ENCODE measurements at places on chromosomes 16 and 17.
A peak's percentile ranks its signal among the peaks of the same experiment; 100 is the strongest.

DNA sequence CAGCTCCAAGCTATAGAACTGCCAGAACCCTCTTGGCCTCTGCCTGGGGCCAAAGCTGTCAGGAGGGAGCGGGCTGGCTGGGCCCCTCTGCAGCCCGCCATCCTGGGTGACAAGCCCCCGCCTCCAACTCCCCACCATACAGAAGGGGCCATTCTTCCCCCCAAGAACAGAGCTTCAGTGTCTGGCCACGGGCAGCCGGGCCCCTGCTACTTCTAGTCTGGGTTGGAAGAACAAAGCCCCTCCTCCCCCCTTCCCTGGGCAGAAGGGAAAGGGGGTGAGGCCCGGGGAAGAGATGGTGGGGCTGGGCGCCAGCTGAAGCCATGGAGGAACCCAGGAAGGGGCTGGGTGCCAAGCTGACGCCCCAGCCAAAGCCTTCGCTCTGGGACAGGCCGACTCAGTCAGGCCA lies 9.0 kb downstream of the NAT9 start:
- H3K4me3 ChIP-seq: no peak overlapping the region
- no peak for DNase-seq
- no peaks in the 10 kb centered on the region for H3K36me3 ChIP-seq
- H3K4me1 ChIP-seq: peaks cover 5% of the 10 kb centered on the region
- H3K27me3 ChIP-seq: no peaks in the 10 kb centered on the region
- H3K27ac ChIP-seq: no peak overlapping the region

GRCh38 chr16:84562174-84562815 lies 55.6 kb downstream of the COTL1 start:
- H3K36me3 ChIP-seq: peaks cover 8% of the 10 kb centered on the region
- no peak overlapping the region for H3K27ac ChIP-seq
- H3K27me3 ChIP-seq: no peaks in the 10 kb centered on the region

GRCh38 chr16:58497935-58498334 lies 2.0 kb upstream of the NDRG4 start:
- no peaks in the 10 kb centered on the region for H3K36me3 ChIP-seq
- no peak overlapping the region for H3K4me3 ChIP-seq
- peaks cover 49% of the 10 kb centered on the region for H3K4me1 ChIP-seq
- DNase-seq: no peak
- no peak overlapping the region for H3K27ac ChIP-seq

DNA sequence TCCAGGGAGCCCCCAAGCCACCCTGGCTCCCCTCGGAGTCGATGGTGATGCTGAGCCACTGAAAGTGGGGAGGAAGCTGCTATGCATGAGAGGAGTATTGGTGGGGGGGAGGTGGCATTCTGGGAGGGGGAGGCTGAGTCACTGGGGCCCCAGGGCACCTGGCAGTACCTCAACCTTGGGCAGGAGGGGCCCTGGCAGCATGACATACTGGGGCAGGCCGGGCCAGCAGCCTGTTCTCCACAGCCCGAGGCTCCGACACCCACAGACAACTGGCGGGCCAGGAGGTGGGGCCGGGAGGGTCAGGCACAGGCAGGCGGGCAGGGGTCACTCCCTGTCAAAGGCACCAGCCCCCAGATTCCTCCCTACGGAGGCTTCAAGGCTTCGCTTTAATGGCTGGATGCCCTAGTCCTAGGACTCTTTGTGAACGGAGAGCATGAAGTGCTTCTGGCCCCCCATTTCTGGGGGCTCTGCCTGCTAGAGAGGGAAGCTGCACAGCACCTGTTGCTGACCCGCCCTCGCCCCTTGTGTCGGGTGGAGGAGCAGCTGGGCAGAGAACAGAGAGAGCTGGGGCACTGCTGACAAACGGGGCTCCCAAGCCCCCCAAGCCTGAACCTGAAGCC lies 928 bp downstream of the CASKIN2 start:
- no peak for DNase-seq
- no peak overlapping the region for H3K27ac ChIP-seq
- peaks cover 25% of the 10 kb centered on the region for H3K4me1 ChIP-seq

GRCh38 chr17:6572972-6573370 lies 16.6 kb upstream of the PITPNM3 start:
- no peaks in the 10 kb centered on the region for H3K27me3 ChIP-seq
- H3K36me3 ChIP-seq: peaks cover 3% of the 10 kb centered on the region
- no peak overlapping the region for H3K4me3 ChIP-seq
- H3K27ac ChIP-seq: no peak overlapping the region
- DNase-seq: no peak

DNA sequence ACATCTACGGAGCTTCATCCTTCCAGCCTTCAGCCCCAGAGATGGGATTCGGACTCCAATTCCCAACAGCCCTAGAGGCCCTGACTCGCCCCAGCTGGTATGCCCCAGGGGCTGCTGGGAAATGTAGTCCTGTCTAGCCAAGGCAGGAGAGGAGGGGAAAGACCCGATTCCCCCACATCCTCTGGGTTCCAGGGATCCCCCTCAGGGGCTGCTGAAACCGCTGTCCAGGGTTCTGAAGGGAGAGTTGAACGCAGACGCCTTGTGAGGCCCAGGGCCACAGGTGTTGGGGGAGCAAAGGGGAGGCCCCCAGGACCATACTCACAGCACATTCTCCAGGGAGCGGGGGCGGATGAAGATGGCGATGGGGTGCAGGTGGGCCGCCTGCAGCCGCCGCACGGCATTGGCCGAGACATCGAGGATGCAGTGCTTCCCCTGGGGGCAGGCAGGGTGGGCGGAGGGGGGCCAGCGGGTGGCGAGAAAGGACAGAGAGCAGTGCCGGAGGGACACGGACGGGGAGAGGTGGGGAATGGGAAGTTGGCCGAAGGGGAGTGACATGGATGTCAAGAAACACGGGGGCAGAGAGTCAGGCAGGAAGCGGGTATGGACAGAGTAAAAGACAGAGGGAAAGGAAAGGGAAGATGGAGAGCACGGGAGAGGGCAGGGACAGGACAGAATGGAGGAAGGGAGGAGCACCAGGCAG lies 12.6 kb upstream of the ASGR1 start:
- H3K27ac ChIP-seq: no peak overlapping the region
- no peaks in the 10 kb centered on the region for H3K36me3 ChIP-seq
- no peaks in the 10 kb centered on the region for H3K4me1 ChIP-seq
- H3K27me3 ChIP-seq: no peaks in the 10 kb centered on the region
- DNase-seq: peak; percentile 71

DNA sequence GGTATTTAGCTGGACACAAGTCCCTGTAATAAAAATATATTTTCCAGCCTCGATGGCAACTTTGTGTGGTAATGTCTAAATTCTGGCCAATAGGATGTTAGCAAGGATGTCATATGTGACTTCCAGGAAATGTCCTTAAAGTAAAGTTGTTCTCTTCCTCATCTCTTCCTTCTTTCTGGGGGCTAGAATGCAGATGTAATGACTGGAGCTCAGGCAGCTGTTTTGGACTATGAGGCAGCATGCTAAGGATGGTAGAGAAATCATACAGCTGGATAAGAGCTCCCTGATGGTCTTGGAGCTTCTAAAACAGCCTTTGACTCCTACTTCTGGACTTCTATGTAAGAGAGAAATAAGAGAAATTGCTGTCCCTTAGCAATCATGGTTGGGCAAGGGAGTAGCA lies 16.9 kb upstream of the MAPT start:
- no peaks in the 10 kb centered on the region for H3K27me3 ChIP-seq
- H3K4me1 ChIP-seq: no peaks in the 10 kb centered on the region
- H3K36me3 ChIP-seq: no peaks in the 10 kb centered on the region
- no peak for DNase-seq

- no peak overlapping the region for H3K4me3 ChIP-seq
- H3K36me3 ChIP-seq: peaks cover 49% of the 10 kb centered on the region
- peaks cover 26% of the 10 kb centered on the region for H3K4me1 ChIP-seq
- no peak overlapping the region for H3K27ac ChIP-seq
- no peak for DNase-seq
- no peaks in the 10 kb centered on the region for H3K27me3 ChIP-seq
These were observed 13.2 kb upstream of the ARL2BP start for GRCh38 chr16:57231821-57232350.

GRCh38 chr16:56643080-56643778 lies 4.8 kb downstream of the MT1A start:
- no peaks in the 10 kb centered on the region for H3K27me3 ChIP-seq
- H3K36me3 ChIP-seq: no peaks in the 10 kb centered on the region
- peak; percentile 96 for DNase-seq
- H3K27ac ChIP-seq: no peak overlapping the region
- peaks cover 65% of the 10 kb centered on the region for H3K4me1 ChIP-seq

- H3K27me3 ChIP-seq: no peaks in the 10 kb centered on the region
- H3K27ac ChIP-seq: no peak overlapping the region
- H3K36me3 ChIP-seq: no peaks in the 10 kb centered on the region
- no peaks in the 10 kb centered on the region for H3K4me1 ChIP-seq
These were observed 34.1 kb downstream of the MEOX1 start for GRCh38 chr17:43627653-43628052.

DNA sequence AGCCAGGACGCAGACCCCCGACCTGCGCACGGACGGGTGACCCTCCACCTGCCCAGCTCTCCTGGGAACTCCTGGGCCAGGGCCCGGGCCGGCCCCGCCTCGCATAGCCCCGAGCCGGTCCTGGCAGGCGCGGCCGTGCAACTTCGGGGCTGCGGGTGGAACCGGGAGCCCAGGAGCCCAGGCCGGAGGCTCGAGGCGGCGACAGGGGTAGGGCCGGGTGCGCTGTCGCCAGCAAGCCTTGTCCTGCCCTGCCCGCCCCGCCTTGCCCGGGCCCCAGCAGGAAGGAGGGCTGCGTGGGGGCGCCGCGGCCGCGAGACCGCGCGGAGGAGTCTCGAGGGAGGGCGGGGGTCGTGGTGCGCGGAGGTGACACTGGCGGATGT lies 408 bp downstream of the LMF1 start:
- H3K27ac ChIP-seq: no peak overlapping the region
- DNase-seq: no peak
- H3K4me1 ChIP-seq: peaks cover 9% of the 10 kb centered on the region
- no peaks in the 10 kb centered on the region for H3K27me3 ChIP-seq
- no peaks in the 10 kb centered on the region for H3K36me3 ChIP-seq

GRCh38 chr16:72768591-72768990 lies 279.3 kb downstream of the ZFHX3 start:
- H3K4me1 ChIP-seq: no peaks in the 10 kb centered on the region
- H3K27ac ChIP-seq: no peak overlapping the region
- no peaks in the 10 kb centered on the region for H3K27me3 ChIP-seq

DNA sequence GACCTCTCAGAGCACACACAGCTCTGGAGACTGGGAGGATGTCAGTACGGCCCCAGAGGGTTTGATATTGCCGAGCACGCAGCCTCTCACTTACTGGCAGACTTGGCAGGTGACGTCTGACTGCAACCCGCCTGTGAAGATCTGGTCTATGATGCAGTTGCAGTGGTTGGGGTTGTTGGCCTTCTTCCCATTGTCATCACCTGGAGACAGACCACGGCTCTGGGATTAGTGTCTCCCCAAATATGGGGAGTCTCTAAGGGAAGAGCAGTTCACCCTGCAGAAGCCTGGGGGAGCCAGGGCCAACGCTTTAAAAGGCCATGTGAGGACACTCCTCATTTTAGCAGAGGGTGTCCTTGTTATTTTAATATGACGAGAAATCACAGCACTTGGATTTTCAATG lies 30.1 kb downstream of the USP22 start:
- no peak overlapping the region for H3K4me3 ChIP-seq
- no peak overlapping the region for H3K27ac ChIP-seq
- no peaks in the 10 kb centered on the region for H3K27me3 ChIP-seq
- H3K36me3 ChIP-seq: peaks cover 64% of the 10 kb centered on the region
- no peak for DNase-seq

DNA sequence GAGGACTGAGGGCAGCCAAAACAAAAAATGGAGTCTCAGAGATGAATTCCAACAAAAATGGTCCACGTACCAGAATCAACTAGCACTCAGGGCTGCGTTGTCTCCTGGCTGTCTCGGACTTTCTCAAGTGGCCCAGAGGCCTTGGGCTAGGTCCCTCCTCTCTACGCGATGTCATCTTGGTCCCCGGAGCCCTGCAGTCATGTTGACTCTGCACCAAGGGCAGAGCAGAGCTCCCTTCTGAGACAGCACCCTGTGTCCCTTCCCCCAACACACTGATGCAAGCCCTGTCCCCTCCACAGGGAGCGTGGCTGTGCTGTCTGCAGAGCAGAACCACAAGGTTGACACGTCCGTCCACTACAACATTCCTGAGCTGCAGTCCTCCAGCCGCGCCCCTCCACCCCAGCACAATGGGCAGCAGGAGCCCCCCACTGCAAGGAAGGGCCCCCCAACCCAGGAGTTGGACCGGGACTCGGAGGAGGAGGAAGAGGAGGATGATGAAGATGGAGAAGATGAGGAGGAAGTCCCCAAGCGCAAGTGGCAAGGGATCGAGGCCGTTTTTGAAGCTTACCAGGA lies 20.8 kb downstream of the GINS2 start:
- no peaks in the 10 kb centered on the region for H3K27me3 ChIP-seq
- H3K27ac ChIP-seq: no peak overlapping the region
- H3K36me3 ChIP-seq: no peaks in the 10 kb centered on the region
- H3K4me3 ChIP-seq: no peak overlapping the region

- H3K4me3 ChIP-seq: peak overlapping the region; percentile 37
- DNase-seq: no peak
- H3K27me3 ChIP-seq: no peaks in the 10 kb centered on the region
- H3K4me1 ChIP-seq: peaks cover 54% of the 10 kb centered on the region
- no peaks in the 10 kb centered on the region for H3K36me3 ChIP-seq
These were observed 77.6 kb upstream of the TNRC6C start for GRCh38 chr17:77880711-77881450.

DNA sequence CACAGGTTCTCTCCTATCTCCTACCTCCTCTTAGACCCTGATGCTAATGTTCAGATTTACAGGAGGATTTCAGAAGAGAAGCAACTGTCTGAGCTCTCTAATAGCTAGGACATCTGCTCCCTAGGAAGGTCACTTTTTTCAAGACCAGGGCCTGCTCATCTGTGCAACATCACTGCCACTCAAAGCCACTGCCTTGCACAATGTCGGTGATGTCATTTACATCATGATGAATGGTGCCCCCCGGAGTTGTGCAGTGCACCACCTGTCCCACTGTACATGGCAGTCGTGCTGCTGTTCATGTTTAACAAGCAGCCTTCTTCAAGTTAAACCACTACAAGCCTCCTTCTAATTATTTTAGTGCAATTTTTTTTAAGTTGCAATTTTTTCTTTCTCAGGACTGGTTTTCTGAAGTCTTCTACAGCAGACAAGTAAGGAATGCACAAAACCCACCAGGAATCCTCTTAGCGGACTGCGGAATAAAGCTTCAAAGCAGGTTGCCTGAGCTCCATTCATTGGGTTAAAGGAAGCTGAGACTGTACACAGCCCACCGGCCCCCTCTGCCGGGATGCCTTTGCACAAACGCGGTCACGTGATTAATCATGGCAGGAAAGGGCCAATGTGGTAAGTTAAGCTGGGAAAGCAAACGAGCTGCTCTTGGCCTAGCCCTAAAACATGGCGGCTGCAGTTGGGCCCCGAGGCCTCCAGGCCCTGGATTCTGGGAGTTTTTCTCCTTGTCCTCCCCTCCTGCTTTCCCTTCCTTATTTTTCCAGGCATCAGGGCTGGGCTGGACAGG lies 74.1 kb downstream of the MYH11 start:
- no peaks in the 10 kb centered on the region for H3K4me1 ChIP-seq
- no peak overlapping the region for H3K4me3 ChIP-seq
- DNase-seq: no peak
- H3K27ac ChIP-seq: no peak overlapping the region

DNA sequence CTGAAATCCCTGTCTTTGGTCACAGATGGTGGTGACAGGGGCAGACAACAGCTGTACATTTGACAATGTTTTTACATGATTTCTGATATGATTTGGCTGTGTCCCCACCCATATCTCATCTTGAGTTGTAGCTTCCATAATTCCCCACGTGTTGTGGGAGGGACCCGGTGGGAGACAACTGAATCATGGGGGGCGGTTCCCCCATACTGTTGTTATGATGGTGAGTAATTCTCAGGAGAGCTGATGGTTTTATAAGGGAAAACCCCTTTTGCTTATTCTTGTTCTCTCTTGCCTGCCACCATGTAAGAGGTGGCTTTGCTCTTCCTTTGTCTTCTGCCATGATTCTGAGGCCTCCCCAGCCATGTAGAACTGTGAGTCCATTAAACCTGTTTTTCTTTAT lies 353.9 kb downstream of the CPPED1 start:
- H3K4me3 ChIP-seq: no peak overlapping the region
- H3K27ac ChIP-seq: no peak overlapping the region
- H3K36me3 ChIP-seq: no peaks in the 10 kb centered on the region
- no peak for DNase-seq
